ENCODE measurements at places on chromosomes 7 and 10. TPM values are rescaled to one million over a fixed set of nuclear protein-coding genes. Genes with fewer than 3 reads are reported as not detected.

DNA sequence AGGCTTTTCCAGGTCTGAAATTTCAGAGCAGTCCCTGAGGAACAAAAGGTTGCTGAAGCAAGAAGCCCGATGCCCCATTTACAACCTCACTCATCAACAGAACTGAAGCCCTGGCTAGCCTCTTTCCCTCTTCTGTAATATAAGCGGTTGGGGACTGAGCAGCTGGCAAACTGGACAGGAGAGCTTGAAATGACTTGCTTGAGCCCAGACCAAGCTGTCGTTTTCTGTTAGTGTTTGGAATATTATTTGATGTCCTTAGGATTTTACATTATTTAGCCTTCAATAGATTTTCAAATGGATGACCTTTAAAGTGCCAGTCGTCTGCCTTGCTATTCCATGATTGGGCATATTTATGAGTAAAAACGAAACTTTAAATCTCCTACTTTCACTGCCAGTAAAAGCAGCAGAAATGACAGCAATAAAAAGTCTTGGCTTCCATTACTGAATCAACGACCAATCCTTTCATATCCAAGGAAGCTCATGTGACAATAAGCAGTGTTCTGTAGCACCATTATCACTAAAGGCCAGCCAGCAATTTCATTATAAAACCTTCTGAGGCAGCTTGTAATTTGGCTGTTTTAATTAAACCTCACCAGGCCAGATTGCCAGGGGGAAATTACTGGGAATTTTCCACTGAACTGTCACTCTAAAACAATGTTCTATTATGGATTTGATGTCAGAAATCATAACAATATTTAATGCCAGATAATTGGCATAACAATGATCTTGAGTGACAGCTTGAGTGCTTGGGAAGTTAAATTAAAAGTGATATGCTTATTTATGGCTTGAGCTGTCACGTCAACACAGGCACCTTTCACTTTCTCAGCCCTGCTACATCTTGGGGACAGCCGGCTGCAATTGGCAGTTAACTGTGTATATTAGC, 85.9 kb downstream of the LSMEM1 start:
- no peak overlapping the region for H3K27ac ChIP-seq
- H3K4me3 ChIP-seq = no peak overlapping the region
- DNase-seq = no peak
- no peaks in the 10 kb centered on the region for H3K36me3 ChIP-seq

- H3K27ac ChIP-seq = no peak overlapping the region
- no peak for DNase-seq
- peaks cover 7% of the 10 kb centered on the region for H3K36me3 ChIP-seq
- H3K27me3 ChIP-seq = no peaks in the 10 kb centered on the region
These were observed 759 bp downstream of the NUDT1 start for GRCh38 chr7:2242541-2243429.

- H3K4me3 ChIP-seq = no peak overlapping the region
- no peaks in the 10 kb centered on the region for H3K27me3 ChIP-seq
- H3K36me3 ChIP-seq = no peaks in the 10 kb centered on the region
- no peak overlapping the region for H3K27ac ChIP-seq
- H3K4me1 ChIP-seq = no peaks in the 10 kb centered on the region
These were observed 36.9 kb upstream of the KDM7A start for GRCh38 chr7:140213684-140214074.

- peaks cover 35% of the 10 kb centered on the region for H3K4me1 ChIP-seq
- no peak for DNase-seq
- no peaks in the 10 kb centered on the region for H3K27me3 ChIP-seq
These were observed 9.3 kb downstream of the SCD start for GRCh38 chr10:100356067-100357017.

DNA sequence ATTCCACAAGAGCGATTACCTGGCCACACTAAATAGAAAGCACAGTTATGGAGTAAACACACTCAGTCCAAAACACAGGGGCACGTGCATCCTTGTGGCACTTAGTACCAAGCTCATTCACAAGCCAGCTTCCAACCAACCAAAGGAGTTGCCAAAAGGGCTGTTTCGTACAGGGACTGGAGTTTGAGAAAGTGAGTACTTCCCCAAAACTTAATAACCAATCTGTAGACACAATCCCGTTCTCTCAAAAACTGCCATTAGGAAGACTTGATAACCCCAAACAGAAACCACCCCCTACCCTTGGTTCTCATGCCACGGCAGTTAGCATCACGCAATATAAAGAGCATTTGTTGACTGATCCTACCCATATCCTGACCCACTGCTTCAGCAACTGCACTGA, 166.2 kb upstream of the ASAH2 start:
- no peaks in the 10 kb centered on the region for H3K36me3 ChIP-seq
- H3K4me1 ChIP-seq = peaks cover 51% of the 10 kb centered on the region
- H3K27ac ChIP-seq = peak overlapping the region; percentile 80
- no peaks in the 10 kb centered on the region for H3K27me3 ChIP-seq
- DNase-seq = no peak
- H3K4me3 ChIP-seq = peak overlapping the region; percentile 85

GRCh38 chr7:106075937-106076336, 36.2 kb downstream of the SYPL1 start:
- H3K27me3 ChIP-seq = no peaks in the 10 kb centered on the region
- peaks cover 8% of the 10 kb centered on the region for H3K4me1 ChIP-seq
- no peaks in the 10 kb centered on the region for H3K36me3 ChIP-seq
- DNase-seq = no peak

DNA sequence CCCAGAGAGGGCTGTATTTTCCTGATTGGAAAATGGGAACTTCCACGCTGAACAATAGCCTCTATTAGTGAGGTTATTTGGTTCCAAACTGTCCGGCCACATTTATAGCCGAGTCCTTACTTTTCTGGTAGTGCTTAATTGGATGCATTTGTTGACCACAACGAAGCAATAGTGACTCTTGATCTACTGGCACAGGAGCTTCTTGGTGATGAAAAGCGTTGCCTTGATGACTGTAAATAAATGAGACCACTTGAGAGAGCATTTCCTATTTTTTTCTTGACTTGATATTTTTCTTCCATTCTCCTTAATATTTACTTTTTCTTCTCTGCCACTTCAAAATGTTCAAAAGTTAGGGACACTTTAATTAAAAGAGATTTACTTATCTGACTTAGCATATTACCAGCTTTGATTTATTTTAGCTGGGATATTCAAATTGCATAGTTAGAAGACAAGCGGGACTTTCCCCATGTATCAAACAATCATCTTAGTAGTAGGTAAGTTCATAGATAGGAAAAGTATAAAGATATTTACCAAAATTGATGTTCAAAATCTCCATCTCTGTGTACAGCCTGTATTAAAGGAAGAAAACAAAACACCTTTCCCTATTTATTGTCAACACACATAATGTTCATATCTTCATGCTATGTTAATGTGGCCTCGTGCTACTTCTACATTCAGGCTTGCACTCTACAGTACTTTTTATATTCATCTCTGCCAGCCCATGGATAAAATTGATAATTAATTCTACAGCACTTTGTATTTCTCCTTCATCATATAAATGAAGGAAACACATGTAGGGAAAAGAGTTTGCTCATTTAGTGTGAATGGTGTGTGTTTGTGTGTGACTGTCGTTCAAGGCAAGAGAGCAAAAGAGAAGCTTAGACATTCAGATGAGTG, 5.1 kb upstream of the SP8 start:
- peaks cover 66% of the 10 kb centered on the region for H3K27me3 ChIP-seq
- no peak for DNase-seq
- peaks cover 8% of the 10 kb centered on the region for H3K4me1 ChIP-seq
- H3K4me3 ChIP-seq = no peak overlapping the region
- H3K36me3 ChIP-seq = no peaks in the 10 kb centered on the region

- peaks cover 8% of the 10 kb centered on the region for H3K4me1 ChIP-seq
- H3K27me3 ChIP-seq = no peaks in the 10 kb centered on the region
- DNase-seq = peak; percentile 67
- H3K36me3 ChIP-seq = no peaks in the 10 kb centered on the region
These were observed 980 bp downstream of the FHIP2A start for GRCh38 chr10:114822444-114823076.

- no peak overlapping the region for H3K27ac ChIP-seq
- no peak for DNase-seq
- H3K36me3 ChIP-seq = no peaks in the 10 kb centered on the region
- no peak overlapping the region for H3K4me3 ChIP-seq
- no peaks in the 10 kb centered on the region for H3K27me3 ChIP-seq
- no peaks in the 10 kb centered on the region for H3K4me1 ChIP-seq
These were observed 69.6 kb upstream of the MDFIC start for GRCh38 chr7:114852293-114852692.

DNA sequence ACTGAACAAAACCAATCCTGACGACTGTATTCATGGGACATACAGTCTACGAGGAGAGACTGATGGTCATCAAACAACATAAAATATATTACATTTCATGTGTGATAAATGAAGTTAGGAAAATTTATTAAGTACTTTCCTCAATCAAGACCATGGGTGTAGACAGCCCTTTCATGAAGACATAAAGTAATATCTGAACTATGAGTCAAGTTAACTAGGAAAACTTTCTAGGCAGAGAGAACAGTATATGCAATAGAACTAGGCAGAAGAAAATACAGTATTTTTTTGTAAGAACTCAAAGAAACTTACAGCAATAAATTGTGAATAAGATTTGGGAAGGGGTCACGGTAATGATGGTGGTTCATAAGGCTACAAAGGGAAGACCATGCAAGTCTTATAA, 112.8 kb downstream of the JMJD1C start:
- H3K4me1 ChIP-seq = no peaks in the 10 kb centered on the region
- no peak overlapping the region for H3K4me3 ChIP-seq
- no peaks in the 10 kb centered on the region for H3K27me3 ChIP-seq
- no peak for DNase-seq
- H3K27ac ChIP-seq = no peak overlapping the region
- H3K36me3 ChIP-seq = no peaks in the 10 kb centered on the region

- no peaks in the 10 kb centered on the region for H3K4me1 ChIP-seq
- no peaks in the 10 kb centered on the region for H3K36me3 ChIP-seq
- no peaks in the 10 kb centered on the region for H3K27me3 ChIP-seq
- no peak overlapping the region for H3K27ac ChIP-seq
- no peak for DNase-seq
These were observed 32.5 kb upstream of the GPR158 start for GRCh38 chr10:25142116-25142864.

- H3K36me3 ChIP-seq = no peaks in the 10 kb centered on the region
- no peaks in the 10 kb centered on the region for H3K27me3 ChIP-seq
- no peak overlapping the region for H3K4me3 ChIP-seq
- DNase-seq = no peak
- H3K27ac ChIP-seq = no peak overlapping the region
These were observed 150.4 kb downstream of the SFMBT2 start for GRCh38 chr10:7260412-7260900.

GRCh38 chr7:116566666-116567065, 41.8 kb downstream of the CAV1 start:
- DNase-seq = no peak
- H3K4me3 ChIP-seq = no peak overlapping the region
- H3K36me3 ChIP-seq = no peaks in the 10 kb centered on the region
- no peaks in the 10 kb centered on the region for H3K4me1 ChIP-seq

DNA sequence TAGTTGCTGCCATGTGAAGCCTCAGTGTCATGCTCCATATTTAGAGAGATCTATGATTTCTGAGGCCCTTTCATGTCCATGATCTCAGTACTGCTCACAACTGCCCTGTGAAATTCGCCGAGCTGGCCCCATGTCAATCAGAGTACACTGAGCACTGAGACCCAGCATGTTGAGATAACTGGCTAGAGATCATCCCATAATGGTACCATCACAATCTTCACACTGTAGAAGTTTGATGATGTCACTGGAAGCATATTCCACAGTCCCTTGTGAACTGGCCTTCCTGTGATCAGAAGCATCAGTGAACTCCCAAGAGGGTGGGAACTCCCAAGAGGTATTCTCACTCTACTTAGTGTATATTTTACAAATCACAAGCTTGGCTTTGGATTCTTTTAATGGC, 116.0 kb downstream of the EGFR start:
- H3K4me1 ChIP-seq = peaks cover 5% of the 10 kb centered on the region
- peak; percentile 3 for DNase-seq
- H3K36me3 ChIP-seq = no peaks in the 10 kb centered on the region

DNA sequence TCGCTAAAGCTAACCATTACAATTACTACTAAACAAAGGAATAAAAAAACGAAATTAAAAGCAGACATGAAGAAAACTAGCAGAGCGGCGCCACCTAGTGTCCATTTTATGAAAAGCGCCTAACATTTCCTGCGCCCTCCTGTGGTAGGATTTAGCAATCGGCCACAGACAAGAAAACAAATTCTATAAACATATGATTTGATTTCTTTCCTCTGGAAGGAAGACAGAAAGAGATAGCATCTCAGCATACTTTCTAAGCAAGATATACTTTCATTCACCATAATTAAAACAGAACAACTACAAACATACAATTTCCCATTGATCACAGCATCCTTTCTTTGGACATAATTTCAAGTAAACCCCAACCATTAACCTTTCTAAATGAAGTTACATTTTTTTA, 337.7 kb upstream of the NPVF start:
- H3K4me1 ChIP-seq = peaks cover 4% of the 10 kb centered on the region
- H3K4me3 ChIP-seq = no peak overlapping the region
- H3K36me3 ChIP-seq = no peaks in the 10 kb centered on the region
- H3K27me3 ChIP-seq = no peaks in the 10 kb centered on the region

DNA sequence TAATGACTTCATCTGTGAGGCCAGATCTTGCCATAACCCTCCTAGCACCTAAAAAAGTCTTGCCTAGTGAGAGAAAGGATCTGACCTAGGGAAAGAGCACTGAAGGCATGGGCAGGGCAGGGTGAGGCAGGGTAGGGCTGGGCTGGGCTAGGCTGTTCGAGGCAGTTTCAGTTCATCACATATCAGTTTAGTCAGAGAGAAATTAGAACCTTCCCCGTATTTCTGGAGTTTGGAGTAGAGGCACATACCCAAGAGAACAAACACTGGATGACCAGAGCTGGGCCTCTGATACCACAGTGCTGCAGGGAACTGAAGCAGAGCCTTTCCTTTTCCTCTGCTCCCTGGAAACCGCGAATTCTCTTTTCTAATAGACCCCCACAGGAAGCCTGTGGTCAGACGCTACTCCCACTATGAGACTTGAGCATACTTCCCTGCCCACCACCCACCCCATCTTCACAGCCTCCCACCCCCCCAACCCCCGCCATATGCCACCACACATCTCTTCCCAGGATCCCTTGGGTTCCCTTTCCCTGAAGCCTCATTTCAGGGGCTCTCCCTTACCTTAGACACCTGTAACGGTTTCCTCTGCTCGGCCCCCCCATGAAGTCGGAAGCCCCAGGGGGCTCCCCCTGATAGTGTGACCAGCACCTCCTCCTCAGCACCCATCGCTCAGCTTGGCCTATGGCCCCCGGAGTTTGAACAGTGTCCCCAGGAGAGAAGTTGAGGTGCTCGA, 406 bp downstream of the SYNPO2L start:
- no peaks in the 10 kb centered on the region for H3K27me3 ChIP-seq
- no peak overlapping the region for H3K4me3 ChIP-seq
- DNase-seq = no peak
- no peaks in the 10 kb centered on the region for H3K4me1 ChIP-seq
- no peaks in the 10 kb centered on the region for H3K36me3 ChIP-seq

Gene UBE3C
- 21.3 TPM for polyA plus RNA-seq

Gene OR2A5
- not detected for polyA plus RNA-seq

Gene CHAT
- polyA plus RNA-seq = not detected

Data from liver (tissue), 10 donors.